HT1080 (cell line): ENCODE measurements at places on chromosomes 6 and 20. TPM values are rescaled to one million over a fixed set of nuclear protein-coding genes. Genes with fewer than 3 reads are reported as not detected.

DNA sequence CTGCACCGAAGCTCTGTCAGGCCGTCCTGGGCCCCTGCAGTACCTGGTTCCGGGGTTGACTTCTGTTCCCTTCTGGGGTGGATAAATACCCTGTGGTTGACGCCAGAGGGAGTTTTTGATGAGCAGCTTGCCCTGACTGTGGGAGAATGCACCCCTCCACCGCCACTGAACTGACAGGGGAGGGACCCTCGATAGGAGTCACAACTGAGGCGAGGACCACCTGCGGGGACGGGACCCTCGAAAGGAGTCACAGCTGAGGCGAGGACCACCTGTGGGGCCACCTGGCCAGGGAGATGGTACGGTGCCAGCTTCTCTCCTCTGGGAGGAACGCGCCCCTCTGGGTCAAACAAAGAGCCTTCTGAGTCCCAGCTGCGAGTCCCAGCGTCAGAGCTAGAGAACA, 100.1 kb upstream of the FRMD1 start:
- DNase-seq = no peak

Gene PPP1R16B
- total RNA-seq = 0.03 and 0.05 TPM in 2 replicates

Gene LY6G5B
- total RNA-seq = 0.88 and 2.6 TPM in 2 replicates

Gene TCEA2
- 13.4 and 16.7 TPM in 2 replicates for total RNA-seq

- no peak for DNase-seq
Measured at GRCh38 chr6:45931232-45931631, 84.4 kb downstream of the CLIC5 start.

GRCh38 chr6:26359765-26360164, 5.2 kb upstream of the BTN3A2 start:
- no peak for DNase-seq

- DNase-seq = no peak
Measured at GRCh38 chr6:121999456-122000065, 399.9 kb upstream of the HSF2 start.

Gene PTCRA
- total RNA-seq = not detected in 2 replicates

Gene GPR6
- total RNA-seq = not detected in 2 replicates

GRCh38 chr6:135922174-135922573, 70.7 kb downstream of the PDE7B start:
- peak; percentile 95 for DNase-seq

GRCh38 chr20:49252556-49253350, 25.1 kb downstream of the ZNFX1 start:
- no peak for DNase-seq

DNA sequence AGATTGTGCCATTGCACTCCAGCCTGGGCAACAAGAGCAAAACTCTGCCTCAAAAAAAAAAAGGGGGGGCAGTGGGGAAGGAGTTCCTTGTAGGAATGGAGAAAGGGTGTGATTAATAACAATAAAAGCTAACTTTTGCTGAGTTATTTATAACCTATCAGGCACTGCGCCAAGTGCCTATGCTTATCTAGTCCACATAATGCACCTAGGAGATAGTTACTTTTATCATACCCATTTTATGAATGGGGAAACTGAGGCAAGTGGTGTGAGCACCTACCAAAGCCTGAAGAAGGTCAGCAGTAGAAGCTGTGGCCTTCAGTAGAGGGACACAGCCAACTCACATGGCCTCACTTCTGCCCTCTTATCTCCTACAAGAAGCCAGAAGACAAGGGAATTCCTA, 13.6 kb upstream of the PPP1R16B start:
- no peak for DNase-seq

Gene TRIM31
- 0.03 TPM in 1 of 2 replicates, not detected in the other for total RNA-seq

GRCh38 chr20:4036351-4036750, 21.0 kb upstream of the RNF24 start:
- no peak for DNase-seq

DNA sequence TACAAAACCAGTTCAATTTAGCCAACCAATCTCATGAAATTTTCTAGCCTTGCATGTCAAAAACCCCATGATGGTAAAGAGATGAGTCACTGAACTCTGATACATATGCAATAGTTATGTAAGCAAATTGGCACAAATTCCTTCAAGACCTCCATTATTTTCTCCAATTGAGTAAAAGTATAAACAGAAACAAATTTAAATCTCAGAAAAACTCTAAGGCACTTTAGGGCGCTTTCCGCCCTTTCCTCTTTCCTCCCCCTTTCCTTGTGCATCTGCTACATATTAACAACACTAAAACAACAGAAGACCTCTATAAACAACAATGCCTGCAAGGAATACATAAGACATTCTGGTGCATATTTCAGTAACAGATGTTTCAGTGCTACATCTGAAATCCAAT, 48.5 kb downstream of the KIF13A start:
- DNase-seq = no peak

Gene BMP5
- 0.03 TPM in 1 of 2 replicates, not detected in the other for total RNA-seq

DNA sequence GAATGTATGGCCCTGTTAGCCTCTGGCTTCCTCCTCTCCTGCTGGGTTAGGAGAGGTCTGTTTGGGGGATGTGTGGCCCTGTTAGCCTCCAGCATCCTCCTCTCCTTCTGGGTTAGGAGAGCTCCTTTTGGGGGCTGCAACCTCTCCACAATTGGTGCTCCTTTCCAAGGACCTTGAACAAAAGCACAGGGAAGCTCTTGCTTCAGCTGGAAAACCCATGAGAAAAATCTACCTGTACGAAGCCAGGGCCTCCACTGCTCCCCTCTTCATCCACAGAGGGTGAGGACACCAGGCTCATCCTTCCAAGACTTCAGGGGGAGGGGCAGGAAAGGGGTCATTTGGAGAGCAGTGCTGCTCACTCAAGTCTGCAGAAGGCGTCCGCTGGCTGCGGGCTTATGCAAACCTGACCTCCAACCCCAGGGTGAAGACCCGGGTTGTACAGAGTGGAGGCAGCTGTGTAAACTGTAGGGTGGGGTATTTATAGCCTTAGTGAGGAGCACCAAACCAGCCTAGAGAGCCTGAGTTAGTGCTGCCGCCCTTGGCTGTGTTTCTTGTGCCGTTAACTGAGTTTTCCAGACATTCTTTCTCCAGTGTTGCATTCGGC, 62.1 kb downstream of the SLC24A3 start:
- DNase-seq = no peak

DNA sequence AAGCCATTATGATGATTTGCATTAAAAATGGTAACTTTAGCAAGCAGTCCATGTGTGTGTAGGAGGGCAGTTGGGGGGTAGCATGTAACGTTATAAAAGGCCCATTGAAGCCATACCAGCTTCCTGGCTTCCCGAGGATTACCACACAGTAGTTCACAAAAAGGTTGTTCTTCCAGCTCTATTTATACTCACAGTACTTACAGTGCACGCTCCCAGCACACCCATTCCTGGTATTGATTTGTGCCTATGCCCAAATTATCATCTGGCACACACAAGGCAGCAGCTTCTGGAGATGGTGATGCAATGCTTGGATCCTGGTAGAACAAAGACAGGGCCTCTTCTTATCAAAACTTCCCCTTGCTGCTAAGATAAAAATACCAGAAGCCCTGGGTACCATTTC, 436.8 kb downstream of the HAO1 start:
- DNase-seq = no peak

DNA sequence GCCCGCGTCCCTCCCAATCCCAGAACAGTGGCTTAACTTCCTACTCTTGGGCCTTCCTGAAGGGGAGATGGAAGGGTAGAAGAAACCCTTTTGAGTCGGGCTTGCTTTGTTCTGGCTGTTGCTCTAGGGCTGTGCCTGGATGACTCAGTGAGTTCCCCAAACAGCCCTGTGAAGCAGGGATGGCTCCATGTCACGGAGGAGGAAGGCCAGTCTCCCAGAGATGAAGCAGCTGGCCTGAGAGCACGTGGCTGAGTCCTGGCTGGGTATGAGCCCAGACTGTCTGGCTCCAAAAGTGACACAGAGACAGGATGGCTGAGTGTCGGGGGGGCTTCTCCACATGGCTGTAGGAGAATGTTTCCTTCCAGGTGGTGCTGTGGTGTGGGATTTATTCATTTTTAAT, 4.6 kb downstream of the SYTL3 start:
- peak; percentile 56 for DNase-seq

DNA sequence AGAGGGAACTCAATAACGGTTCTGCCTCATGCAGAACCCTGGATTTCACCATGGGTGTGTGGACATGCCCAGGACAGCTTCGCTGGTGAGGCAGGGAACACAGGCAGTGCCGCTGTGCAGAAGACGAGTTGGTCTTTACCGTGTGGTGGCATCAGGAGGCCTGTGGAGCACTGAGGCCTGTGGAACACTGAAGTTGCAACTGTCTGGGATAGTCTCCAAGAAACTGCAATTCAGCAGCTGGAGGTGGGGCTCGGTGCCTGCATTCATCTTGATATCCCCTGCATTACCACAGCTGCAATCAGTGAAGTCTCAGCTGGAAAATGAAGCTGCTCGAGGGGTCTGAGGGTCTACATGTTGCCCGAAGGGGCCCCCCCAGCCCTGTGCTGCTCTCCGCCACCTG, 202.4 kb upstream of the CDH4 start:
- DNase-seq = no peak

DNA sequence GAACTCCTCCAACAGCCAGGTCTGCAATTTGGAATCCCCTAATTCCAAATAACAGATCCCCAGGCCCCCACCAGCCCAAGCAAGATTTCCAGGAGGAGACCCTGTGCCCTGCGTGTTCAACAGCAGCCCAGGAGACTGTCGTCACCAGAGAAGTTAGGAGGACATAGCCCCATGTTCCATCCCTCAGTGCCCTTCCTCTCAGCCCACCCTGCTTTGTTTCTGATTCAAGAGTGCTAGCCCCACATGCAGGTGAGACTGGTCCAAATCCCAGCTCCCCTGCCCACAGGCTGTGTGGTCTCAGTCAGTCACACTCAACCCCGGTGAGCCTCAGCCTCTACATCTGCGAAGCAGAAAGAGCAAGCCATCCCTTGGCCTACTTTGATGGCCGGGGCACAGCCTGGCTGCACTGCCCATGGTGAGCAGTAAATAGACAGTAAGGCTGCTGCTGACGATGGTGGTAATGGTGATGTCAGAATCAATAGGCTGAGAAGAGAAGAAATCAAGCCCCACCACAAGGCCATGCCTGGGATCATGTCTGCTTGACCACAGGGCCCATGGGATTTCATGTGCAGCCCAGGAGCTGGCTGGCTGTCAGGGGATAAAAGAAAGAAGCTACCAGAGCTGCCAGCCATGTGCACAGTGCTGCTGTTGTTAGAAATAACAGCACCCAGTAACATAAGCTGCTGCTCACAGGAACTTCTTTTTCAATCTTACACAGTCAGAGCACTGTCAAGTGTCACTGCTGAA, 51.5 kb upstream of the NXT1 start:
- DNase-seq = no peak

Gene SLA2
- total RNA-seq = not detected in 2 replicates

GRCh38 chr20:8812817-8813216, 256.1 kb upstream of the PLCB4 start:
- DNase-seq = no peak

Gene SLC22A16
- total RNA-seq = not detected in 2 replicates

Gene SIRPG
- total RNA-seq = 0.03 TPM in 1 of 2 replicates, not detected in the other

DNA sequence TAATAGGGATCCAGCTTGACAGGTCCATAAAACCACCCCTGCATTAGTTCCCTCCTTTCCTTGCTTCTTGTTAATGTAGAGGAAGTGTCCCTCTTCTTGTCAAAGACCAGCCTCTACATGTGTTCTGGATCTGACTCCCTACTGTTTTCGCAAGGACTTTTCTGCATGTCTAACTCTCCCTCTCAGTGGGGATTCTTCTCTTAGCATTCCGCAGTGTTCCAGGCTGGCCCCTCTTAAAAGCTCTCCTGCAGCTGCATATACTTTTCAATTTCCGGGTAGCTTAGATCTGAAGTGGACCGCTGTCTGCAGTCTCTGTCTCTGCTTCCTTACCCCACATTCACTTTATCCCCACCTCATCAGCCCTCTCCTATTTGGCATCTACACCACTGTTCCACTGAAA, 96.1 kb upstream of the MAN1A1 start:
- no peak for DNase-seq

DNA sequence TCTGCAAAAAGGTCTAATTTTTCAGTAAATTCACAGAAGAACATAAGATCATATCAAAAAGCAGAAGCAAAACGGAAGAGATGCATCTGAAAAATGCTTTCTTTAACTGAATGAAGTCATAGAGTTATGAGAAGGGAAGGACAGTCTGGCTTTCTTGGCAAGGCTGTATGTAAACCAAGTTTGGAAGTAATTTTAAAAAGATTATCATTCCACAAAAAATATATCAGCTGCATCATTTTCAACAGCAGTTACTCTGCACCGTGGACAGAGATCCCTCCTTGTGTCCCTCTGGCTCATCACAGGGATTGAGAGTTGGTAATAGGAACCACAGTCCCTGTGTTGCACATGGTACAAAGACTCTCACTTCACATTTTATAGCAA, 258.5 kb downstream of the HIVEP2 start:
- no peak for DNase-seq

Gene GRM4
- not detected in 2 replicates for total RNA-seq

Gene KIF25
- not detected in 2 replicates for total RNA-seq

Gene SMOC2
- total RNA-seq = not detected in 2 replicates

DNA sequence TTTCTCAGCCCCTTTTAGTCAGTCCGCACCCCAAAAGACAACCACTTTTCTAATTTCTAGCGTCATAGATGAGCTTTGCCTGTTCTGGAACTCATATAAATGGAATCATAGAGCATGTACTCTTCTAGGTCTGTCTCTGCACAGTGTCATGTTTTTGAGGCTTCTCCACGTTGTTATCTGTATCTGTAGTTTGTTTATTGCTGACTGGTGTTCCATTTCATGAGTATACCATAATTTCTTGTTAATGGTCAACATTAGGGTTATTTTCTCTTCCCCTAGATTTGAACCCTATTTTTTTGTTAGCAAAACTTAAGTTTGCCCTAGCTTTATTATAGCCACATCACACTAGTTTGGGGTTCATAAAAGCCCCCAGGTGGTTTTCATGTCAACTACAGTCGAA, 16.2 kb upstream of the SGK2 start:
- DNase-seq = no peak

Gene LPA
- not detected in 2 replicates for total RNA-seq

Gene SH3BGRL2
- 4.8 and 6.3 TPM in 2 replicates for total RNA-seq

DNA sequence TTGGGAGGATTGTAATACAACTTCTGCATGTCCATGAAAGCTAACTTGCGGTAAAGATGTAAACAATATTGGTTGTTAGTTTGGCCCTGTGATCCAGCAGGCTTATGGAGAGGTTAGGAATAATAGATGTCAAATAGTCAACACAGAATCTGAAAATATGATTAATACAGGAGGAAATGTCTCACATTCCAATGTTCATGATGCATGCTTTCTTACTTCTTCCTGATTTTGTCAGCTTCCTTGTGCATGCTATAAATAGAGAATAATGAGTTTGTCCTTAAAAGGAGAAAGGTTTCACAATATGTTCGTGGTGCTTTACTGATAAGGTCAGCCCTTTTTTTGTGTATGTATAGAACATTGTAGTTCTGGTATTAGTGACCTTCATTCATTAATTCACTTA, 136.7 kb downstream of the MMUT start:
- DNase-seq = peak; percentile 89

Gene TMEM170B
- 1.1 and 1.2 TPM in 2 replicates for total RNA-seq

Gene JPH2
- total RNA-seq = 0.34 and 0.53 TPM in 2 replicates

Gene HDGFL1
- not detected in 2 replicates for total RNA-seq

Gene SIRPB2
- not detected in 2 replicates for total RNA-seq

GRCh38 chr6:75029333-75029732, 176.5 kb downstream of the COL12A1 start:
- DNase-seq = no peak

- DNase-seq = no peak
Measured at GRCh38 chr6:89817481-89817880, 2.1 kb downstream of the MDN1 start.

GRCh38 chr6:129730477-129731165, 20.6 kb upstream of the ARHGAP18 start:
- peak; percentile 57 for DNase-seq
